Camera-type eye (tissue), 1 donor: ENCODE measurements at places on chromosomes 4 and X. TPM values are rescaled to one million over a fixed set of nuclear protein-coding genes. Genes with fewer than 3 reads are reported as not detected.

The IQCM gene
- total RNA-seq = not detected

The GYPE gene
- 2.6 TPM for total RNA-seq

The FATE1 gene
- not detected for total RNA-seq

The PAGE2B gene
- not detected for total RNA-seq

The PDGFC gene
- 29.5 TPM for total RNA-seq

The NAA15 gene
- total RNA-seq = 67.6 TPM

The GPR119 gene
- not detected for total RNA-seq
